NCI-H82 (cell line): ENCODE measurements at places on chromosomes 7 and 10.

DNA sequence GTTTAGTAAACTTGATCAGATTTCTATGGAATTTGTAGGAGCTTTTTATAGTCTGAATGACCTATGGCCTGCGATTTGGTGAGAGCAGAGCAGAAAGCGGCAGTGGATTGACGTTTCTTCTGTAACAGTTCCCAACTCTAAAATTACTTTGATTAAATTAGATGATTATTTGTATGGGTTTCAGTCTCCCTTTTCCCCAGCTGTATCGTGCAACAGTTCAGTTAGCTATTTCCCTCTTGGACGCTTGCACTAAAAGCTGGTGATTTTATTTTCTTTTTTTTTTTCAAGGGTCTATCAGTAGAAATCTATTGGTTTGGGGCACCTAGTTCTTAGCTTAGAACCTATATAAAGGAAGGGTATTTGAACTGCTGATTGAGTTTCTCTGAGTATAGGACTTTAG is 6.8 kb downstream of the AHCYL2 start:
- DNase-seq, result no peak

- peak; percentile 69 for DNase-seq
Measured at GRCh38 chr7:30028749-30029635, 780 bp downstream of the PLEKHA8 start.

- no peak for DNase-seq
Measured at GRCh38 chr10:87729940-87730339, 70.3 kb downstream of the PAPSS2 start.

- no peak for DNase-seq
Measured at GRCh38 chr7:1567049-1567771, 2.6 kb downstream of the PSMG3 start.

DNA sequence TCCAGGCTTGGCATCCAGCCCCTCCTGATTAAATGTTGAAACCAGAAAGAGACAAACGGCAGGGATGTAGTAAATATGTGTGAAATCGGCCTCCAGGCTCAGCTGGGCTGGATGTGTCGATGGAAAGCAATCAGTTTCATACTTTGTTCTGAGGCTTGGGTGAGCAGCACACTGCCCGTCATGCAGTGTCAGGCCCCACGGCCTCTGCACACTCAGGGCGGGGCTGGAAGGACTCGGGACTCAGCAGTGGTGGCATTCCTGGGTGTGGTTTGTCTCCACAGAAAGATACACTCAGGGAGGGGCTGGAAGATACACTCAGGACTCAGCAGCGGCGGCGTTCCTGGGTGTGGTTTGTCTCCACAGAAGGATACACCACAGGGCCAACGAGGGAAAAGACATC is 22.0 kb downstream of the ADGRA1 start:
- DNase-seq, result no peak

- DNase-seq, result no peak
Measured at GRCh38 chr10:92291616-92291865, 574 bp downstream of the MARCHF5 start.

DNA sequence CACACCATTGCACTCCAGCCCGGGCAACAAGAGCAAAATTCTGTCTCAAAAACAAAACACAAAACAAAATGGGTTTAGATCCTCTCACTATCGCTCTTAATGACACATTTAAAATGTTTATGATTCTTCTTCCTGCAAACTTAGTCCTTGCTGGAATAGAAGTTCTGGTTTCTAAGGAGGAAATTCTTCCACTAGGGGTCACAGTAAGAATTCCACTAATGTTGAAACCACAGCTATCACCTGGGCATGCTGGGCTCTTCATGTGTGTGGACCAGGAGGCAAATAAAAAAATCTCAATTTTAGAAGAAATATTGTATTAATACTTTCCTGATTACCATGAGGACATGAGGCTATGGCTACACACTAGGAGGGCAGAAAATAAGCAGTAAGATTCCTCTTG is 915.8 kb downstream of the TYW1 start:
- no peak for DNase-seq

- no peak for DNase-seq
Measured at GRCh38 chr7:130423501-130424037, 17.2 kb downstream of the CEP41 start.
